Kasumi-1 (cell line): ENCODE measurements at places on chromosomes 11 and 22.
A peak's percentile ranks its signal among the peaks of the same experiment; 100 is the strongest.

- no peak for DNase-seq
Measured at GRCh38 chr11:69274531-69275016, 19.4 kb upstream of the MYEOV start.

DNA sequence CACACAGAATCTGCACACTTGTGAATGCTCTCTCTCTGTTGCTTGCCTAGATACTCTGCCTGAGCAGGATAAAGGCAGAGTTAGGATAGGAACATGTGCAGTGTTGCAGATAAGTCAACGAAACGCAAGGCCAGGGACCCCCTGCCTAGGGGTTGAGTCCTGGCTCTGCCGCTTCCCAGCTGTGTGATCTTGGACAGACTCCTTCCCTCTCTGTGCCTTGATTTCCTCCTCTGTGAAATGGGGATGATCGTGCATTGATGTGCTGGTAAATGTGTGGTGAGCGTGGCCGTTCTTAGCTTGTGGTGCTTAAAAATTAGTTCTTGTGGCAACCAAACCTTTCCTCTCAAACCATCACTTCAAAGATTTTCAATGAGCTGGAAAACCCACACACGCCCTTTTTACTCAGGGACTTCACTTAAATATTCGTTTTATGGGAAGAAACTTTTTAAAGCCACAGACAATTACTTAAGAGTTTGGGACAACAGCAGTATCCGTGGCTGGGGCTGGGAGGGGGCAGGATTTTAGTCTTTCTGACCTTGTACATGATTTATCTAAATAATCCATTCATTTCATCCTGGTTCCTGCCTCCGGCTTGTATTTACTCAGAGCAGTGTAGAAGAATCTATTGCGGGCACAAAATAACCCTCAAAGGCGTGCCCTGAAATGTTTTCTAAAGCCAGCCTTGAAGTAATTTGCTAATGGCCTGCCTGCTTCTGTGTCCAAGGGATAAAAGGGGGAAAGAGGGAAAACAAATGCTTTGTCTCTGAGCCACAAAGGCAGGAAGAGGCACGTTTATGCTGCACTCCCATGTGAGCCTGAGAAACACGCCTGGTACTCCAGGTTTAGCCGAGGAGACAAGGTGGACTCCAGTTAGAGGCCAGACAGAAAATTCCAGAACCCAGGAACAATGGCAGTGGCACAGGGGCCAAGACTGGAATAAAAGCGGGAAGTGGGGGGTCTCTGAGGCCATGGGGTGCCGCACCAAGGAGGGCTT is 85.0 kb upstream of the CRYBB3 start:
- DNase-seq: no peak

DNA sequence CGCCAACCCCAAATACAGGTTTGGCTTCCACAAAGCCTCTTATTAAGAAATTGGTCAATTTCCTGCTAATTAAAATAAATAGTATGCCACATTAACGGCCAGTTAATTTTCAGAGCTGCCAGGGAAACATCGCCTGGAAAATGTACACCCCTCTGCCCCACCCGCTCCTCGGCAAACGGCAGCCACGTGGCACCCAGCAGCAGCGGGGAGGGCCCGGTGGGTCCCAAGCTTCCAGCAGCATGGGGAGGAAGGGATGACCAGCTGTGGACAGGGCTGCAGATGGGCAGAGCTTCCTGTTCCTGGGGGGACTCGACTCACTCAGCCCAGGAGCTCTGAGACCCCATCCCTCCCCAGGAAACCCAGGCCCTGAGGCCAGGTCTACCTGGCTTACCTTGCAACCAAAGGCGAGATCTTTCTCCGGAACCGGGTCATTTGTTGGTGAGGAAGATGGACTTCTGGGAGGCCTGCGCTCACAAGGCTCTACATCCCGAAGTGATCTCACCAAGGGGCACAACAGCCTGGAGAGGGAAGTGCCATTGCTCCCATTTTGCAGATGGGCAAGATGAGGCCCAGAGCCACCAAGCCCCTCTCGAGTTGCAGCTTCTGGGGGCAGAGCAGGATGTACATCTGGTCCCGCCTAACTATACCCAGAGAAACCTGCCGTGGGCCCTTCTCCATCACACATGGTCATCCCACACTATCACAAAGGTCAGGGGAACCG is 68.3 kb downstream of the IGLL1 start:
- no peak for DNase-seq

- DNase-seq: peak; percentile 54
Measured at GRCh38 chr22:35914665-35915476, 113.8 kb downstream of the RBFOX2 start.

DNA sequence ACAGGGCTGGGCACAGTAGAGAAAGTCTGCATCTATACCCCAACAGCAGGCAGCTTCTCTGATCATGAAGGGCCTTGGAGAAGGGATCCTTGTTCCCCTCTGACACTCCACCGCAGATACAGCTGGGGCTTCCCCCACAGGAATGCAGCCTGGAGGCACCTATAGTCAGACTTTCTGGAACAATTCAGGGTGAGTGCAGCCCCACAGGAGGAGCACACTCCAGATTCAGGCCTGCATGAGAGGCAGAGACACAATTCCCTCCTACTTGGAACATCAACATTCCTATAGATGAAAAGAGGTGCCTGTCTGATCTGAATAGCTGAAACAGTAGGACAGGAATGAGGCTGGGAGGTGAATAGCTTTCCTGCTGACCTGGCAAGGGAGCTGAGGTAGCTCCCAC is 1298.0 kb upstream of the CNTN5 start:
- DNase-seq: no peak

DNA sequence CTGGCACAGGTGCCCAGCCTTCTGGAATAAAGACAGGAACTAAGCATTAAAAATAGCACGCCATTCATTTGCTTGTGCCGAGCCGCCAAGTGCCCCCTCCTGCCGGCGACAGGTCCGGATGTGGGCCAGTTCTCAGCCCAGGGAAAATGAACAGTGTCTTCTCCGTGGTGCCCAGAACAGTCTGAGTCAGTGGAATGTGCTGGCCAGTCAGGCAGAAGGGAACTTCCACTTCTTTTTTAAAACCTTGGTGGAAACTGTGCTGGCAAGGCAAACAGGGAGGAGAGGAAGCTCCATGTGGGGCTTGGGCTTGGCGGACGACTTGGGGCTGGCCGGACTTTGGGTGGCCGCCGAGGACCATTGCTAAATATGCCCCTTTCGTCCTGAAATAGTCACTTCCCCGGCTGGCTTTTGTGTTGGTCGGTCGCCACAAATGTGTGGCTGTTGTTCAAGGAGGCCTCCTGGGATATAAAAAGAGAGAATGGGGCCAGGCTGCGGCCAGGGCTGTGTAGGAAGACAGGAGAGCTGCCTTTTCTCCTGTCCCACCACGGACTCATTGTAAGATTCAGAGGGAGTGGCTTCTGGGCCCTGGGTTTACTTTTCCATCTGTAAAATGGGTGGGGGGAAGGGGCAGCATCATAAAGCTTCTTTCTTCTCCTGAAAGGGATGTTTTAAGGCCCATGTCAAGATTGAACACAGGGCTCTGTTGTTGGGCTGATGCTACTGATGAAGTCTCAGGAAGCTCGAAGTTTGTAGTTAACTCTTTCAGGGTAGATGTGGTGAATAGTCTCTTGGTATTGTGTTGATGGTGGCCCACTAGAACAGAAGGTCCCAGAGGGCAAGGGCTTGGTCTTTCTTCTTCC is 101.0 kb downstream of the PTPRJ start:
- peak; percentile 40 for DNase-seq

- no peak for DNase-seq
Measured at GRCh38 chr22:25420925-25421904, 143.3 kb upstream of the GRK3 start.

DNA sequence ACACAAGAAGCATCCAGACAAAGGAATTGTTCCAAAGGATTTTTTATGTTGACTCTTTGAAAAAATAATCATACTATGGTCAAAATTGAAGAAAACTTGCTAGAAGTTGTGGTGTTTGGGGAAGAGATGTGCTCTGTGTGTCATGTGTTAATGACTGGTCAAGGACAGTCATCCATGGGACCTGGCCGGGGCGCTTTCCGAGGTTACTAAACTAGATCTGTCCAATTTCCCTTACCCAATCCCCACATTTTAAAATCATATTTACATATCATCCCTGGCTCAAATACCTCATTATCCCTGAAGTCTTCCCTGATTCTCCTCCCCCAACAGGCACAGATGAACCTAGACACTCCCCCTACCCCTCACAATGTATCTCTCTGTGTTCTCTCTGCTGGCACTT is 289.4 kb downstream of the TENM4 start:
- no peak for DNase-seq

DNA sequence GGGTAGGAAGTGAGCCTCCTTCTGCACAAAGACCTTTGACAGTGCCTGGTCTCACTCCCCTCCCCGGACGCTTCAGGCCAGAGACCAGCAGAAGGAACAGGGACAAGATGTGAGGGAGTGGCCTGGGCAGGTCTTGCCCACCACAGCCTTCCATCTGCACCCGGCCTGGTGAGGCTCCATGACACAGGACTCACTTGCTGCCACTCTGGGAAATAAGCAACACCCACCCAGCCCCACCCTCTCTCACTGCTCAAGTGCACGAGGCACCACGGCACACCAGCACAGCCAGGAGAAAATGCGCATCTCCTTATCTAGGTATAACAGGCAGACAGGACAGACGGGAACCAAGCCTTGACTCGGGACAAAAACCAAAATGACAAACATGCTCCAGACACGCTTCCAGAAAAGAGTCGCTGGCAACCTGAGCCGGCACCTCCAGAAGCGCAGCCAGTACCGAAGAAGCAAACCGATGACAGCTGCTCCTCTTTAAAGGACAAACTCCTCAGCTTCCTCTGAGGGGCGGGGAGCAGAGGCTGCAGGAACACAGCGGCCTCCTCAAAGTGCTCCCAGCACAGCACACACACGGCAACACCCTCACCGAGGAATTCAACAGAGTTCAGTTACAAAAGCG is 41.7 kb downstream of the BRD1 start:
- no peak for DNase-seq

- no peak for DNase-seq
Measured at GRCh38 chr11:62054484-62055121, 69.2 kb upstream of the INCENP start.

- DNase-seq: no peak
Measured at GRCh38 chr11:39011797-39012196, 2413.8 kb upstream of the RAG2 start.

DNA sequence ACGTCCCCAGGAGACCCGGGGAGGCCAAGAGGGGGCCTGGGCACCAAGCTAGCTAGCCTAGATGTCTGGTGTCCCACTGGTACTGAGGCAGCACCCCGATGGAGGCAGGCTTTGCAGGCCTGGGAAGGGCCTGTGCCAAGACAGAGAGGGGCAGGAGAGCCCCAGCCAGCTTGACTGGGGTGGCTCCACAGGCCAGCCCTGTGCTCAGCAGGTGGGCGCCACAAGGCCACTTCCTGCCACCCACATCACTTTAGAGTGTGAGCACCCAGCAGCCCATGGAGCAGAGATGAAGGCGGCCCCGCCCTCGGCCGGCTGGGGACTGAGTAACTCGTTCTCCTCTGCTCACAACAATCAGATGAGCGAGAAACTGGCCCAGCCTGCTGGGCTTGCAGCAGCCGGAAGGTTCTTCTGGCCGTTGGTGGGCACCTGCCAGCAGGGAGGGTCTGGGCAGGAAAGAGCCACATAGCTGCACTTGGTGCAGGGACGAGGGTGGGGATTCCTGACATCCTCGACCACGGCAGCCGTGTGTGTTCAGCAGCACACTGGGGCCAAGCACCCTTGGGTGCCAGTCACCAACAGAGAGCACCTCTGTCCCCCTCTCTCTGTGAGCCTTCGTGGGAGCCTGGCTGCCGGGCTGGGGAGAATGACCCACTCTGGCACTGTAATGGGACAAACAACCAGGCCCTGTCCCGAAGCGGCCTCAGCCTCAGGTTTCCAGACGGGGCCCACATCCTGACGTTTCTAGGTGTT is 7.6 kb downstream of the OSBPL5 start:
- no peak for DNase-seq

GRCh38 chr22:41242396-41243117 is 1.8 kb upstream of the CHADL start:
- DNase-seq: no peak
